ENCODE measurements at places on chromosomes 6 and 20. TPM values are rescaled to one million over a fixed set of nuclear protein-coding genes. Genes with fewer than 3 reads are reported as not detected.

GRCh38 chr20:62843656-62844055 lies 18.0 kb downstream of the TCFL5 start:
- DNase-seq = no peak

GRCh38 chr6:54987633-54988290 lies 141.2 kb downstream of the FAM83B start:
- no peak for DNase-seq

The CEP162 gene
- 9.5 TPM for total RNA-seq

DNA sequence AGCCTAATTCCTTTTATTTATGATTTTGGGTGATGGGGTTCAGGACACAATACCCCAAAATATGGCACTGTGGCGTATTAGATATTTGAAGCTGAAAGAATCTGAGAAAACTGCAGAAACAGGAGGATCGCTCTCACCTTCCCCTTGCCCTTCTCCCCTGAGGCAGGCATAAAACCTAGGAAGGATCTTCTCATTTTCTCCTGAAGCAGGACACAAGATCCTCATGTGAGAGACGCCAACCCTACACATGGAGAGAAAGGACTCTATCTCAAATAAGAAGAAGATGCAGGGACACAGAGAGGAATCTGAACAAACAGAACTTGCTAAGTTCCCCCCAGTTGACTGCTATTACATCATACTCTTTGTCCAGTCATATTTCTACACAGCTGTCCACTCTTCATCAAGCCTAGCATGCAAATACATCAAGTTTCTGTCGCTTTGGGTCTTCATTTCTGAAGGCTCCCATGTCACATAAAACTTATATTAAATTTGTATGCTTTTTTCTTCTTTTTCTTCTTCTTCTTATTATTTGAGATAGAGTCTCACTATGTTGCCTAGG lies 109.0 kb downstream of the DTNBP1 start:
- no peak for DNase-seq

- no peak for DNase-seq
Measured at GRCh38 chr6:76892542-76892941, 570.7 kb downstream of the HTR1B start.

The TXLNB gene
- 0.89 TPM for total RNA-seq

- DNase-seq = no peak
Measured at GRCh38 chr6:167730441-167730840, 96.3 kb upstream of the AFDN start.

- DNase-seq = peak; percentile 47
Measured at GRCh38 chr6:35804996-35805736, at the start of gene LHFPL5. Gene LHFPL5 (plus strand): TSS chr6:35805352. CDS start chr6:35805671, 319 bp downstream.

DNA sequence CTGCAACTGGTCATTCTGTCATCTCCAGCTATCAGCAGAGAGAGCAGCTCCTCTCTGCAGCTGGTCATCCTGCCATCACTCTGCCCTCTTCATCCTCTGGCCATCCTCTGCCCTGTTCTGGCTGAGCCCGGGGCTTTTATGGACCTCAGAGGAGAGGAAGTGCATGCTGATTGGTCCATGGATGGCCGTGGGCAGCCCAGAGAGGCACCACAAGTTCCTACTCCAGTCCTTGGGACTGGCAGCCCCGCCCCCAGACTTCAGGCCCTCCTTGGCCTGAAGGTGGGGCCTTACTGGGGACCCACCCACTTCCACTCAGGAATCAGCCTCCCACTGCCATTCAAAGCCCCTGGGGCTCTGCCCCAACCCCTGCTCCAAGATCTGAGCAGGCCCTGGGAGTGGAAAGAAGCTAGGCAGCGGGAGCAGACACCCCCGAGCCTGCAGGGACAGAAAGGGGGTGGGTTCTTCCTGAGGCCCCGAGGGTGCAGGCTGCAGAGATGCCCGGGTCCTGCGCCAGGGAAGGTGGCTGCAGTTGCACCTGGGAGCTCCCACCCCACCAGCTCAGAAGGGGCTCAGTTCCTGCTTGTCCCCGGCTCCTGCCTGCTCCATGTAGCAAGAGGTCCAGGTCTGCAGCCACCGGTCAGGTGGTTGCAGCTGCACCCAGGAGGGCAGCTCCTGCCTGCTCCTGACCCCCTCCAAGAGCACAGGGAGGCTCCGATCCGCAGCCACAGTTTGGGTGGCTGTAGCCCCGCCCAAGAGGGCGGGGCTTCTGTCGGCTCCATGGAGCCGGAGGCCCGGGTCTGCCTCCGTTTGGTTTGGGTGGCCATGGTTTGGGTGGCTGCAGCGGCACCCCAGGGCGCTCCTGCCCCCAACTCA lies 34.1 kb upstream of the HMGA1 start:
- no peak for DNase-seq

- no peak for DNase-seq
Measured at GRCh38 chr20:50734730-50735679, 3.6 kb downstream of the PARD6B start.

The SLC17A9 gene
- 6.4 TPM for total RNA-seq

DNA sequence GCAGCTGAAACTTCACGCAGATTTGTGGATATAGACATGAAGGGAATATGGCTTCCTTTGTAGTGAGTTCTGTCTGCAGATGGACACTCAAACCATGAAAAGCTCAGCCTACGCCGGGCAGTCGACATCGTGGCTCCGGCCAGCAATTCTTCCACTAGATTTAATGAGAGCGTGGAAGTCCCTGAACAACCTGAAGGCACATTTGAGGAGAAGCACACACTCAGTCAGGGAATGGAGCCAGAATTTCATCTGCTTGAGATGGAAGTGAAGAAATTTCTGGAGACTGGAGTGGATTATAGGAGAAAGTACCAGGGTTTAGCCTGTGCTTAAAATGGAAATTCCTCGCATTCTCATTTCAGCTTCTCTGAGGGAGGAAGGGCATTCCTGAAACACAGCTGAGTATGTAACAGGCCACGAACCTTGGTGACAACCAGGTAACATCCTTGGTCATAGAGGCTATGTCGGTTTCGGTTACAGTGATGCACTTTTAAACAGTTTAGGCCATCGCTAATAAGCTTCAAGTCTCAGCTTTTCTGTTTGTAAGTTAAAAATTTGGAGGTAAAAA lies 80.5 kb upstream of the AGPAT4 start:
- no peak for DNase-seq

The PLCB4 gene
- total RNA-seq = 37.8 TPM

- no peak for DNase-seq
Measured at GRCh38 chr20:39263076-39263475, 300.9 kb downstream of the DHX35 start.

The VEGFA gene
- total RNA-seq = 165 TPM

GRCh38 chr6:68126089-68126749 lies 508.9 kb upstream of the ADGRB3 start:
- no peak for DNase-seq

The CEP85L gene
- 3.7 TPM for total RNA-seq

The GNAS-AS1 gene
- 1.0 TPM for total RNA-seq

The BTN1A1 gene
- not detected for total RNA-seq

The OR2H2 gene
- not detected for total RNA-seq

The TRMT6 gene
- 8.3 TPM for total RNA-seq

The TRAPPC3L gene
- total RNA-seq = not detected

- no peak for DNase-seq
Measured at GRCh38 chr6:139584599-139584998, 210.2 kb upstream of the CITED2 start.

- DNase-seq = no peak
Measured at GRCh38 chr20:4951299-4951698, 50.0 kb downstream of the SLC23A2 start.
